ENCODE measurements at places on chromosomes 2 and 18.

GRCh38 chr2:139864821-139865302 lies 1084.7 kb upstream of the NXPH2 start:
- no peak for DNase-seq

GRCh38 chr2:8264981-8265380 lies 416.9 kb upstream of the ID2 start:
- DNase-seq, result no peak

DNA sequence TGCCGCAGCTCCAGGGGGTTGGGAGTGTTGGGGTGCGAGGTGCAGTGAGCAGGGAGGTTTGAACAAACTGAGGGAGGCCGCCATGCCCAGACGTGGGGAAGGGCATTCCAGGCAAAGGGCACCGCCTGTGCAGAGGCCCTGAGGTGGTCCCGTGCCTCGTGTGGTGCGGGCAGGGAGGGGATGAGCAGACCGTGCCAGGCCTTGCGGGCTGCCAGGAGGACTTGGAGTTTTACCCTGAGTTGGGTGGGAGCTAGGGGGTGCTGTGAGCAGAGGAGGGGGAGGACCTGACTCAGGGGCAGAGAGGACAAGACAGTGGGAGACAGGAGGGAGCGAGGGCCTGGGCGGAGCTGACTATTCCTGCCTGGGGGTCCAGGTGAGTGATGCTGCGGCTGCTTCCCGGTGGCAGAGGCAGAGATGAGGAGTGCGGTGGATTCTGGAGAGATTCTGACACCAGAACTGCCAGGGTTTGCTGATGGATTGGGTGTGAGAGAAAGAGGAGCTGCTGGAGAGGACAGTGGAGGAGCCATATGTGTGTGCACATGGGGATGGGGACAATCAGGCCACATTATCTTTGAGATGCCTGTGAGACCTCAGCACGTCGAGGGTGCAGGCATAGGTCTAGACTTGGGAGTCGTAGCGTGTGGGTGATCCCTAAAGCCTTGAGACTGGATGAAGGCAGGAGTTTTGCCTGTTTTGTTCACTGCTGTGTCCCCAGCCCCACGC lies 23.4 kb downstream of the ZAP70 start:
- no peak for DNase-seq

DNA sequence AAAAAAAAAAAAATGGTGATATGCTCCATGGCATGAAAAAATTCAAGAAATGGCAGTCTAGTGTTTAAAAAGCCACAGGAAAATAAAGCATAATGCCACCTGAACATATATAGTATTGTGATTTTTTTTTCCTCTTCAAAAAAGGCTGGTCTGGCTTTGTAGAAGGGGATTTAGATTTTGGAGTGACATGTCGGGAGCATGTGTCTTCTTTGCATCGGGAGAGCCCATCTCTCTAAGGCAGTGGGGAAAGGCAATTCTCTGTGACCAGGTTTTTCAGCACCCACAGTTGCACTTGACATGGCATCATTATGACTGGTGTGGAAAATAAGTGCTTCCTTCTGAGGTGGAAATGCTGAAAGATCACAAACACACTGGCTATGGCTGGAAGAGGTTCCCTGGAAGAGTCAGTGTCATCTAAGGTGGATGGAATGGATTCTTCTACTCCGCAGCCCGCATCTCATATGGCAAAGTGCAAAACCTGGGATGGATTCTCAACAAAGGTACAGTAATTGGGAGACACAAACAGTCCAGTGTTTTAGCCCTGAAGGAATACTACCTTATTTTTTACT lies 172.5 kb downstream of the AGAP1 start:
- no peak for DNase-seq

DNA sequence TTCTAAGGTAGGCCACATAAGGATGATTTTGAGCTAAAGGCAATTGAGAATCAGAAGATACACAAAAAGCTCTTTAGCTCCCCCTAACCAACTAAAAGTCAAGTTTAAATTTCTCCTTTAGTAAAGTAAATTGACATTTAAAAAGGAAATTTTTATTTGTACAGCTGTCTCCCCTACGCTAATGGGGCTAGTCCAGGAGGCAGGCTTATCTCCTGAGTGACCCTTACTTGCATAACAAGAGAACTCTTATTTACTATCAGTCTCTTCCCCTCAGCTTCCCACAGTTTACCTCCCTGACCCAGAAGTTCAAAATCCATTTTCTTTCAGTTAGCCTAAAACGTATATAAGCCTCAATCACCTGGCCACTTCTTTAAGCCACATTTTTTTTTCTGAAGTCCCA lies 1002.8 kb upstream of the NRXN1 start:
- DNase-seq, result no peak

DNA sequence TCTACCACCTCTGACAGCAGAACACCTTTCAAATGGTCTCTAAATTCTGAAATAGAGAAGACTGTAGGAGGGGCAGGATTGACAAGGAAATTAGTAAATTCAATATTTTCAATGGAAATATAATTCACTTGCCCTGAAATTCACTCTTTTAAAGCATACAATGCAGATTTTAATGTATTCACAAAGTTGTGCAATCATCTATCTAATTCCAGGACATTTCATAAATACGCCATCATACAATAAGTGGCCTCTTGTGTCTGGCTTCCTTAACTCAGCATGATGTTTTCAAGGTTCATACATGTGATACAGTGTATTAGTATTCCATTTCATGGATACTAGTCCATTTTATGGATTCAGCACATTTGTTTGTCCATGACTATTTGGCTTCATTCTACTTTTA lies 74.2 kb downstream of the ZRANB3 start:
- no peak for DNase-seq

DNA sequence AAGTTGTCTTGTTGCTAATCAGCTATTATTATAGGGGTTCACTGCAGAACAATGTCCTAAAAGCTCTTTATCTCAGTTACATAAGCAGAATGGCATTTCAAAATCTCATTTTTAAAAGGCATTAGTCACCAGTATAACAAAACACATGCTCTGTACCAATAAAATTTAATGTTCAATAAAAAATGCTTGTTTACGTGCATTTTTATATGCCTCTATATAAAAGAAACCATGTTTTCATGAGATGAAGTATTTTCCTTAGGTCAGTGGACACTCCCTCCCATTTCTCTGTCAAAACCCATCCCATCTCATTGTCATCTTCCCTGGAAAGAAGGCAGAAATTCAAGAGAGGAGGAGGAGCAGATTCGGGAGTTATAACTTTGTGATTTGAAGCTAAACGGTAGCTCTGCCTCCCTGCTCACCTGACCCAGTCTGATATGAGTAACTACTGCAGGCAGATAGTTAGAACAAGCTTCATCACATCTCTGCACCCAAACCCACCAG lies 231.9 kb upstream of the SIX2 start:
- no peak for DNase-seq

DNA sequence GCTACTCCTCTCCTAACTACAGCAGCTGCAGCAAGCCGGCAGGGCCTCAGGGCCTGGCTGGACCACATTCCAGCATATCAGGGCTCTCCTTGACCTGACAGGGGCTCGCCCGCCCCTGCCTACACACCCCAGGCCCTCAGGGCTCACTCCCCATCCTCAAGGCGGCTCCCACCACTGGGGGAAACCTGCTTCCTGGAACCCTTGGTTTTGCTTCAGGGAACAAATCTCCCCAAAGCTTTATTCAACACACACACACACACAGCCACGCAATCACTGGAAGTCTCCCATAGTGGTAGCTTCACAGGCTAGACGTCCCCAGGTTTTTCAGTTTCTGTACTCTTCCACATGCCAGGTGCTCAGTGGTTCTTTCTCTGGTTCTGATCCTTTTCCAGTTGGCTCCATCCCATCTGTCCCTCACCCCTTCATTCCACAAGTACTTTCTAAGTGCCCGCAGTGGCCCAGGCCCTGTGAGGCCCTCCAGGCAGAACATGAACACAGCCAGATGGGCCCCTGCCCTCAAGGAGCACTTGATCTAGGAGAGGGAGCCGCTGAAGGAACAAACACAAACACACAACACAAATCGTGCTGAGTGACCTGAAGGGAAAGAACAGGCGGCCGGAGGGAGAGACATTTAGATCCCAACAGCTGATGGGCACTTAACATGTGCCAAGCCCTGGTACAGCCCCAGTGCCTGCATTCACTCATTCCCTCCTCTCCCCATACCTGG lies 51.1 kb downstream of the TNS1 start:
- DNase-seq, result peak; percentile 13

DNA sequence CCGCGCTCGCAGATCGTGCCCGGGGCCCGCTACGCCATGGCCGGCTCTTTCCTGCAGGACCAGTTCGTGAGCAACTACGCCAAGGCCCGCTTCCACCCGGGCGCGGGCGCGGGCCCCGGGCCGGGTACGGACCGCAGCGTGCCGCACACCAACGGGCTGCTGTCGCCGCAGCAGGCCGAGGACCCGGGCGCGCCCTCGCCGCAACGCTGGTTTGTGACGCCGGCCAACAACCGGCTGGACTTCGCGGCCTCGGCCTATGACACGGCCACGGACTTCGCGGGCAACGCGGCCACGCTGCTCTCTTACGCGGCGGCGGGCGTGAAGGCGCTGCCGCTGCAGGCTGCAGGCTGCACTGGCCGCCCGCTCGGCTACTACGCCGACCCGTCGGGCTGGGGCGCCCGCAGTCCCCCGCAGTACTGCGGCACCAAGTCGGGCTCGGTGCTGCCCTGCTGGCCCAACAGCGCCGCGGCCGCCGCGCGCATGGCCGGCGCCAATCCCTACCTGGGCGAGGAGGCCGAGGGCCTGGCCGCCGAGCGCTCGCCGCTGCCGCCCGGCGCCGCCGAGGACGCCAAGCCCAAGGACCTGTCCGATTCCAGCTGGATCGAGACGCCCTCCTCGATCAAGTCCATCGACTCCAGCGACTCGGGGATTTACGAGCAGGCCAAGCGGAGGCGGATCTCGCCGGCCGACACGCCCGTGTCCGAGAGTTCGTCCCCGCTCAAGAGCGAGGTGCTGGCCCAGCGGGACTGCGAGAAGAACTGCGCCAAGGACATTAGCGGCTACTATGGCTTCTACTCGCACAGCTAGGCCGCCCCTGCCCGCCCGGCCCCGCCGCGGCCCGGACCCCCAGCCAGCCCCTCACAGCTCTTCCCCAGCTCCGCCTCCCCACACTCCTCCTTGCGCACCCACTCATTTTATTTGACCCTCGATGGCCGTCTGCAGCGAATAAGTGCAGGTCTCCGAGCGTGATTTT lies 7.6 kb downstream of the TBR1 start:
- DNase-seq, result peak; percentile 61

DNA sequence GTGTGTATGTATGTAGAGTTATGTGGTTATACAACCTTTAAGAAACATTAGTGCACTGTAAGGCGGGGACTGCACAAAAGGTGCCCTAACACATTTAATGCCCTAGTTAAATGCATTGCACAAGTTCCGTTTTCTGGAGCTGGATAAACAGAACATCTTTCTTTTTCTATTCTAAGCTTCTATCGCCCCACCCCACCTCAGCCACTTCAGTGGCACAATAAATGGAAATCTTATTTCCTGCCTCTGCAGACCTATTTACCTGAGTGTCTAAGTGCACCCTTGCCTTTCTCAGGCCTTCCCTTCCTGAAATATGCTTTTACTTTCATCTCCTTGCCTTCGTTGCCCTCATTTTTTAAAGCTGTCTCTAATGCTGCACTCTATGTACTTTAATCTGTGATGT lies 123.5 kb downstream of the TANC1 start:
- DNase-seq, result no peak

- DNase-seq, result no peak
Measured at GRCh38 chr2:145757503-145758246, 1237.8 kb upstream of the ZEB2 start.

DNA sequence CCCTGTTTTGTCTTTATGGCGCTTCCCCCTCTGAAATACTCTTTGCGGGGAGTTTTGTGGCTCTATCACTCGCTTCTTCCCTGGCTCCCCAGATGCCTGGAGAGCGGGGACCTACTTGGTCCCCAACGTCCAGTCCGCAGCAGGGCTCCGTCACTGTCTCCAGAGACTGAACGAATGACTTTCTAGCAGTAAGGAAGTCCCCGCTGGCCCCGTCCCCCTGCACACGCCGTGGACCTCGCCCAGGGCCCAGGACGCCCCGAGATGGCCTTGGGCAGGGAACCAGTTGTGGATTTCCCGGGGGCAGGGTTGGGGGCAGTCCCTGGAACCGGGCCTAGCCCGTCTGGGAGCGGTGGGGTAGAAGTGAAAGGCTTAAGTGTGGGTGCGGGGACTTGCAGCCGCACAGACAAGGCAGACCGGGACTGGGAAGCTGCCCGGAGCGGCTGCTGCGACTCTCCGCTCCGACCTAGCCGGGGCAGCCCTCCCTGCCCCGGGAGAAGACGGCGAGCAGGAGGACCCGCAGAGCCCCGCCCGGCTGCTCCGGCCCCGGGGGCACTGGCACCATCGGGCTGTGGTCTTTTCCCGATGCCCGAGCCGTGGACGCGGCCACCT lies 821 bp upstream of the EPHA4 start:
- DNase-seq, result peak; percentile 70

DNA sequence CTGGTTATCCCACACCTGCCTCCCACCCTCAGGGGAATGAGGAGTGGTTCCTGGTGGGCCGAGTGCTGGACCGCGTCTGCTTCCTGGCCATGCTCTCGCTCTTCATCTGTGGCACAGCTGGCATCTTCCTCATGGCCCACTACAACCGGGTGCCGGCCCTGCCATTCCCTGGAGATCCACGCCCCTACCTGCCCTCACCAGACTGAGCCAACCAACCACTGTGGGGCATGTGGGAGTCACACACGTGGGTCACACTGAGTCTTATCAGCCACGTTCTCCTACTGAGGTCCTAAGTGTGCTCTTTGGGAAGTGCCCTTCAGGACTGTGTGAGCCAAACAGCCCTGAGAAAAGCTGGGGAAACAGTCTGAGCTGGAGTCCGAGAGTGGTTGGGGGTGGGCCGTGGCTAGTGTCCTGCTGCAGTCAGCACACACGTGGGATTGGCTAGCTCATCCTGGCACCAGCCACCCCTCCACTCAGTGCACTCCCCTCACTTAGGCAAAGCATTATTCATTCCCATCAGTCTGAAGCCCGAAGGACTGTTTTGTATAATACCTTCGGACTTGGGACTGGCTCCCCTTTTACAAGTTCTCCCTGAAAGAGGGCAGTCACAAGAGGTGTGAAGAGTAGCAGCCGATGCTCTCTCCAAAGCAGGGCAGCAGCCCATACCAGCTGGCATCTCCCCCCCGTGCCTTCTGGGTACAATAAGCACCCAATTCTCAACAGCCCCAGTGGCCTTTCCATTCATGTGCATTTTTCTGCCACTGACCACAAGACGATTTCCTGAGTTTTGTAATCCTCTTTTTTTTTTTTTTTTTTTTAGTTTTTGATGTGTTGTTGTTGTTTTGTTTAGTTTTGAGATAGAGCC lies 4.6 kb downstream of the TIGD1 start:
- DNase-seq, result no peak

DNA sequence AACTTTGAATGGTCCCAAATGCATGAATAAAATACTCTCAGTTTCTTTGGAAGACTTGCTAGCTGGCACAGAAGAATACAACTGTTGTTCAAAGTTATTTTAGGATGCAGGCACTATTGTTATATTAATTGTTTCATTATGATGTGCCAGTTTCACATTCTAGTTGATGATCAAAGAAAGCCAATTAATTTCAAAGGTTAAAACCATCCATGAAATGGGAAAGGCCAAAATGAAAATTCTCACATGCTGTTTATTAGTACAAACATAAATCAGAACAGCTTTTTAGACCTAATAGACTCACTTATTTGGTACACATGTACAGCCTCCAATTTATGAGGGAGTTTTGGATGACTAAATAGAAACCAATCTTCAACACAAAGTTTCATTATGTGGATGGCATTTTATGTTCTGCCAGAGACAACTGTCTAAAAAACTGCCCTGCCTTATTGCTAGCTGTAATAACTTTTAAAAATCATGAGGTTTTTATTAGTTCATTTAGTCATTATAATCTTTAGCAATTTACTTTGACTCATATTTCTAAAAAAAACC lies 42.2 kb downstream of the RFTN2 start:
- no peak for DNase-seq

- no peak for DNase-seq
Measured at GRCh38 chr2:96623116-96623515, 15.0 kb downstream of the KANSL3 start.

GRCh38 chr2:188668017-188668680 lies 306.0 kb upstream of the COL3A1 start:
- no peak for DNase-seq

Measured in psoas muscle (tissue), 8 donors.